ENCODE measurements at places on chromosomes 13 and 19.

- DNase-seq = no peak
Observed at GRCh38 chr19:40805258-40805868, 6.4 kb downstream of the EGLN2 start.

GRCh38 chr13:110305001-110305400, 2.0 kb downstream of the COL4A1 start:
- no peak for DNase-seq

DNA sequence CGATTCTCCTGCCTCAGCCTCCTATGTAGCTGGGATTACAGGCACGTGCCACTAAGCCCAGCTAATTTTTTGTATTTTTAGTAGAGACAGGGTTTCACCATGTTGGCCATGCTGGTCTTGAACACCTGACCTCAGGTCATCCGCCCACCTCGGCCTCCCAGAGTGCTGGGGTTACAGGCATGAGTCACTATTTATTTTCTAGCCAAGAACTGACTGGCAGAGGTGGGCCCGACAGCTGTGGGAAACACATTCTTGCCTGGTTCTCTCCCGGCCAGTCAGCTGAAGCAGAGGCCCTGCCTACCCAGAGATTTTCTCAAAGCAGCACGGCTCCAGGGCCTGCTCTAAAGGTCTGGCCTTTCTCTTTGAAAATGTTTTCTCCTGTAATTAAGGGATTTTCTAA, 108.0 kb downstream of the KCTD15 start:
- DNase-seq = no peak

DNA sequence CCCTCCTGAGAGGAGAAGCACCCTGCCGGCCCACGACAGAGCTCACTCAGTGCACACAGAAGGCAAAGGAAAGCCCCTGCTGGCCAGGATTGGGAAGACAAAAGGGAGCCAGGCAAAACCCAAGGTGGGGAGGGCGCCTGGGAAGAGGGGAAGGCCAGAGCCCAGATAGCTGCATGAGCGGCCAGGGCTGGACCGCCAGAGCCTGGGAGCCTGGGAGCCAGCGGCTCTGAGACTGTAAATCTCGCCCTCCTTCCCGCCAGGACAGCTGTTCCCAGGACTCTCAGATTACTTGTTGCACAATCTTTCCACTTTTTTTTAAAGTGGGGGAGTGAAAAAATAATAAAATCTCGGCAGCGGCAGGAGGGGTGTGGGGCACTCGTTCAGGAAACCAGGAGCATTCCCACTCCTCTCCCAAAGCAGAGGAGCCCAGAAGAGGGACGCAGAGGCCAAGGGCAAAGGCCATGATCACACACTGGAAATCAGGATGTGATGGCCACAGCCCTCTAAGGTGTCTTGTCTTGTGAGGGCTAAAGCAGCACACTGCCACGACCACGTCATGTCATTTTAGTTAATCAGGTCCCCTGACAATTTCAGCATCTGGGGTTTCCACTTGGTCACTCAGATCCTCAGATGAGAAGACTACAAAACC, 19.6 kb upstream of the EPHX3 start:
- peak; percentile 50 for DNase-seq

DNA sequence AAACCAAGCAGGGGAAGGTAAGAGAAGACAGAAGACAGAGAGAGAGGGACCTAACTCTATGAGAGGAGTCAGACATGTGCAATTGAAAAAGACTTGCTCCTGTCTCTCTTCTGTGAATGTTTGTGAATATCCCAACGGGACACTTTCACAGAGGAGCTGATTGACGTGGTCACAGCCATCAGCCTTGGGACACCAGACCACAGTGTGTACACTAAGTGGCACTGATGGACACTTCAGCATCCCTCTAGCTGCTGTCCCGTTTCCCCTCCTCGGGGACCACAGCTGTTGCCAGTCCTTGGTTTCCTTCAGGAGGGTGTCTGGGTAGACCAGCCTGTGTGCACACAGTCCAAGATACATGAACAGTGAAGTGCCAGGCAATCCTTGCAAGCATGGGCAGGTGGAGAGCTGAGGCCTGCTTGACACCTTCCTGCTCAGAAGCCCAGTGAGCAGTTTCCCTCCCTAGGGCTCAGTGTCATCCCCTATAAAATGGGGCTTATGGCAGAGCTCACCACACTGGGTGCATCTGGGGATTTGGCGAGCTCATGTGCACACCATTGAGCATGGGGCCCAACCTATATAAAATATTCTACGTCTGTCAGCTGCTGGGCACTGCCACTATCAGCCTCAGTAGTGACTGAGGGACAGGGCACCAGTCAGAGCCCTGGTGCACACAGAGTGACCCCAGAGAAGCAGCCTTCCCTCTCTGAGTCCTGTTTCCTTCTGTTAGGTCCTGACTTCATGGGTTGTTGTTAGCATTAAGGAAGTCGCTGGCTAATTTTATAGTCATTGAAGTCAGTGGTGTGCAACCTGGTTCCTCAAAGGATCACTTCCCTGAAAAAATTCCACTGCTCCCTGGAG, 4.3 kb upstream of the USF2 start:
- no peak for DNase-seq

DNA sequence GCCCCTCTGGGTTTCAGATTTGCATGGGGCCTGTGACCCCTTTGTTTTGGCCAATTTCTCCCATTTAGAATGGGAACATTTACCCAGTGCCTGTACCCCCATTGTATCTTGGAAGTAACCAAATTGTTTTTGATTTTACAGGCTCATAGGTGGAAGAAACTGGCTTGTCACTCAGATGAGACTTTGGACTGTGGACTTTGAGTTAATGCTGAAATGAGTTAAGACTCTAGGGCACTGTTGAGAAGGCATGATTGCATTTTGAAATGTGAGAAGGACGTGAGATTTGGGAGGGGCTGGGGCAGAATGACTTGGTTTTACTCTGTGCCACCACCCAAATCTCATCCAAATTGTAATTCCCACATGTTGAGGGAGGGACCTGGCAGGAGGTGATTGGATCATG, 258.8 kb downstream of the NHLRC3 start:
- DNase-seq = no peak

DNA sequence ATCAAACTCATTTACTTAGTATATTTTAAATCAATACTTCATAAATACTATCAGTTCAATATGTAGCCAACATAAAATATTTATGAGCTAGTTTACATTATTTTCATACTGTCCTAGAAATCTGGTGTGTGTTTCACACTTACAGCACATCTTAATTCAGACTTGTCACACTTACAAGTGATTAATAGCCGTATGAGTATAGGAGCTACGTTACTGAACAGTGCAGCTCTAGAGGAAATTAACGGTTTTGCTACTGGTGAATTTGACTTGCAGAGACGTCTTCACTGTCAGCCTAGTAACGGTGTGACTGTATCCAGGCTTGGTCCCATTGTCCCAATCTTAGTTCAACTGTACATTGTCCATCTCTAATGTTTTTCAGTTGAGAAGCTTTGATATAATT, 33.7 kb upstream of the POSTN start:
- no peak for DNase-seq

DNA sequence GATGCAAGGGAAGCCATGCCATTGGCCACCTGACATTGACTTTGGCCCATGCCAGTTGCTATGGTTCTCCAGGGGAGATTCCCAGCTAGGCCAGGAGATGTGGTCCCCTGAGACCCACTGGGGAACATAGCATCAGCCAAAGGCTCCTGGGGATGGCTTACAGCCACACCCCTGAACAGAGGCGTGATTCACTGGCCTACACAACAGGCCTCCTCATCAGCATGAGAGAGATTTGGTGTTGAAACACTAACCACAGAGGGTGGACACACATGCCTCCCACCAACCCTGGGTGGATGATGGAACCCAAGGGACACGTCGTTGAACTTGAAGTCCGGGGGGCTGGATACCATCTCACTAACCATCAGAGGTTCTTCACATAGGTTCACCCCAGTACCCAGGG, 14.4 kb downstream of the IQCN start:
- DNase-seq = no peak

DNA sequence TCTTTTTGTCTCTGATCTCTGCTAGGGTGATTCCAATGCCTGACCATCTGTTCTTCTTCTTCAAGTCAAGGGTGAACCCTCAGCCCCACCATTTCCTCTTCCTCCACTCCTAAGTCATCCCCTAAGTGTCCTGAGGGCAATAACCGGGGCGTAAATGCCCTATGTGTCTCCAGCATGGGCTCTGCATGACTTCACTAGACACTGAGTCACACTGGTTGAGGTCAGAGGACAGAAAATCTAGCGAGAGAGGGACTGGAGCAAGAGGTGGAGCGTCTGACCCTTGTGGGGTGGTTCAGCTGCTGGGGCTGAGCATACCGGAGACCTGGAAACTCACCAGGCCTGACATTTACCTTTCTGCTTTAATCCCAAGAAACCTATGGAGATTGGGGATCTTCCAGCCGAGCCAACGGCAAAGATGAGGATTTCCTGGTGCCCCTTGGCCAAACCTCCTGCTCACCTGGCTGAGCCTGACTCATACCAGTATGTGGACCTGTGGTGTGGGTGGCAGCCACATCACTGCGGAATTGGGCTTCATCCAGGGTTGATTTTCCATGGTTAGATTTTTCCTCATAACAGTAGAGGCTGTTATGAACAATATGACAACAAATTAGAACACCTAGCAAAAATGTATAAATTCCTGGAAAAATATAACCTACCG, 26.9 kb downstream of the SCGB2B2 start:
- no peak for DNase-seq

DNA sequence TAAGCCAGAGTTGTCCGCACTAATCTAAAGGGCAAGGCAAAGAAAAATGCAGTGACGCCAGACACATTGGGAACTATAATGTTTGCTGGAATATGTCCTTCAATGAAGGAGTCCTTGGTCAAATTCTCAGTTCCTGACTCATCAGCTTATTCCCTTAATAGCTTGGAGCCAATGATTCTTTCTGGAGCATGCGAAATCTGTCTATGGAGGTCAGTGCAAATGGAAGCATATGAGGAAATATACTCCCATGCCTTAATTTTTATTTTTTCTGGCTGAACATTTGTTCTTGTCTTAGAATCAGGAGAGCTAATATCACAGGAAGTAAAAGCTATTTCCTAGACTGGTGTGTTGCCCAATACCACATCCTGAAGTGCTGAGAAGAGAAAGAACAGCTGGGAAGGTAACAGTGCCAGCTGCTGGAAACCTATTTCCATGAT, 289.8 kb upstream of the SPRY2 start:
- no peak for DNase-seq

All from SK-MEL-5 (cell line).